ENCODE measurements at places on chromosomes 1 and 21.

DNA sequence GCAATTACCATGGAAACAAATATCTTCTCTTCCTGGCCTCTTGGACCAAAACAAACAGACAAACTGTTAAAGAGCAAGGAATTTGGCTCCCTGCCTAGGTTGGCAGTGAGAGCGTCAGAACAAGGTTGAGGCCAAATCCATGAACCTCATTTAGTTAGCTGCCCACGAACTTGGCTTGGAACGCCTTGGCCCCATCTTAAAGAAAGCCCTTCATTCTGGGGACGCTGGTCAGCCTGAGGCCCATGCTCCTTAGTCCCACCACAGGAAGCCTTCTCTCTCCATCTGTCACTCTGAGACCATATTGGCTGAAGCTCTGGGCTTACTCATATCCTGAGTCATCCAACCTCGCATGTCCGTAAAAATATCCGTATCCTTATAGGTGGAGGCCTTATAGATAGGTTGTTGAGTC is 62.4 kb upstream of the DIRAS3 start:
- no peak for DNase-seq

DNA sequence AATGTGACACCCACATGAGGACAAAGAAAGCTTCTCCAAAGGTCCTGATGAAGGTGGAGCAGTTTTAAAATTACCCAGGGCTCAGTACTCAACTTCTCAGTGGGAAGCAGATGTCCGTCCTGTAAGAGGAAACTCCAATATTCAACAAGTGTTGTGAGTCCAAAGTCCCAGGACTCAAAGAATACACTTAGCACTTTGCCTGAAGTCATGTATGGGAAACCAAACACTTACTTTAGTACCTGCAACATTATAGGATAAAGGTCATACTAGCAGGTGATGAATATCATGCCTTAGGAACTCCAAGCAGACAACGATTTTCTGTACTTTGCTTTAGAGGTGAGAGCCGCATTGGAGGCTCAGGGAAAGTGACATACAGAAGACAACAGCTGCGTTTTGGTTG is 37.2 kb upstream of the ST6GALNAC3 start:
- no peak for DNase-seq

GRCh38 chr1:9700340-9700739 is 48.8 kb downstream of the PIK3CD start:
- DNase-seq, result no peak

GRCh38 chr1:199403531-199404116 is 623.9 kb upstream of the NR5A2 start:
- no peak for DNase-seq

GRCh38 chr1:92117526-92117925 is 37.4 kb downstream of the BTBD8 start:
- no peak for DNase-seq

- DNase-seq, result no peak
These were observed 114.6 kb upstream of the DUSP10 start for GRCh38 chr1:221856228-221857093.

All from effector CD4-positive, alpha-beta T cell (primary cell).